ENCODE measurements at places on chromosomes 7 and 10.

- no peak for DNase-seq
Observed at GRCh38 chr7:24427048-24427447, 143.1 kb downstream of the NPY start.

DNA sequence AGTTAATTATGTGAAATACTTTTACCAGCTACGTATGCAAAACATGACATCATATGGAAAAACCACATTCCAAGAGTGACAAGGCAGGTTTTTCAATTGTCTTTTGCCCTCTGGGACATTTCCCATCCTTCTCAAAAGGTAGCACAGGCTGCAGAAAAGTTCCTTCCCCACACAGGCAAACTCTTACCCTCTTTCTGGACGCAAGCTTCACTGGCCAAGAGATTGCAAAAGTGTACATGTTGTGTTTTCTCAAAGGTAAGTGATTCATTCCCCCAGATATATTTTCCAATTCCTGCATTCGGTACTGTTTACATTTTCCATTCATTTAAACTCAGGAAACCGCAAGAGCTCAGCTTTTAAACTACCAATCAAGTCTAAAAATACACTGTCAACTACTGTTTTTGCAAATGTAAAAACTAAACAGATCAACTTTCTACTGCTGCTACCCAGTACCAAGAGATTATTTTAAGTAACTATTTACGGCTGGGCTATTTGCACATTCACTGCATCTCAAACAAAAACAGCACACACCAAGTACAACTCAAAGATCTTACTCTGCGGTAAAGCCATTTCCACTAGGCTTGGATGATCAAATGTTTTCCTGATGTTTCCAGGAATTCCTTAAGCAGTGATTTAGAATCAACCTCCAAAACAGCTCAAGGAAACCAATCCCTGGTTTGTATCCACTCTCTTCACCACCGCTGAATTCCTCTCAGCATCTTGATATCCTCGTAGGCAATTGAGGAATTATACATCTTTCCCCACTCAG is 233.6 kb upstream of the CCDC6 start:
- DNase-seq: no peak

DNA sequence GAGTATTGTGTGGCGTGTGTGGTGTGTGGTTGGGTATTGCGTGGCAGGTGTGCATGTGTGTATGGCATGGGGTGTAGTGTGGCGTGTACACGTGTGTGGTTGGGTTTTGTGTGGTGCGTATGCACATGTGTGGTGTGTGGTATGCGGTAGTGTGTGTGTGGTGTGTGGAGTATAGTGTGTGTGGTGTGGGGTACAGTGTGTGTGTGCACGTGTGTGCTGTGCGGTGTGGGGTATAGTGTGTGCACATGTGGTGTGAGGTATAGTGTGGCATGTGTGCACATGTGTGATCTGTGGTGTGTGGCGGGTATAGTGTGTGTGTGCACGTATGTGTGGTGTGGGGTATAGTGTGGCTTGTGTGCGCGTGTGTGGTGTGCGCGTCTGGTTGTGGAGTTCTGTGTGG is 20.9 kb upstream of the UTF1 start:
- no peak for DNase-seq

DNA sequence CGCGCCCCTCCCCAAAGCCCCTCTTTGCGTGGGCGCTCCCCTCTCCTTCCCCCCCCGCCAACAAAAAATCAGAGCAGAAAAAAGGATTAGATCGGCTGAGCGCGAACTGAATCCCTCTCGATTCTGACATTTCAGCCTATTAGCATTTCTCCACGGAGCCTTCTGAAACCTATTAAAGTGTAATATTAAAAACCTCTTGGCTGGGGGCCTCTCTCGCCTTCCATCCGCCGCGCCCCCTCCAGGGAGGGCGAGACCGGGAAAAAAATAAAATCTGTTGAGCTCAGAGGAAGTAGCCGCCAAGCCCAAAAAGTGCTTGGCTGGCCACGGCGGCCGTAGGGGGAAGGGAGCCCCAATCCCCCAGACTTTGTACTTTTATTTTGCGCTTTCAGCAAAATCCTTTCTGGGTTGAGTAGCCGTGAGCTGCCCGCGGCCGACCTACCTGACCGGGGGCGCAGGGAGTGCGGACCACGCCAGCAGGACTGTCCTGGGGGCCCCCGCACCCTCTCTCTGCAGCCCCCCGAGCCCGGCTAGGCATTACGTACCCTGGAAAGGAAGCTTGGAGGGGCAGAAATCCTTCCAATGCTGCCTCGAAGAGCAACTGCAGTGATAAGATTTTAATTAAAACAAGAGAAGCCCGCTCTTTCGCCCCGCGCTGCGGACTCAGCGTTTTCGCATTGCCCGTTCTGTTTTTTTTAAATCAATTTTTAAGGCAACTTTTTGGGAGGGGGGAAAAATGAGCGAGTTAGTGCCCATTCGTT is 1.3 kb upstream of the TNRC18 start:
- no peak for DNase-seq

GRCh38 chr7:106679153-106679931 is 18.4 kb upstream of the CCDC71L start:
- DNase-seq: no peak

- DNase-seq: no peak
Observed at GRCh38 chr10:77457266-77457665, 180.3 kb downstream of the KCNMA1 start.

GRCh38 chr10:35300063-35300699 is 36.1 kb upstream of the CCNY start:
- DNase-seq: no peak

Measured in stimulated activated CD4-positive, alpha-beta T cell treated with anti-CD3 and anti-CD28 coated beads, Interleukin-15, amount 100 ng/mL, for 48 hours (primary cell).